GM23248 (cell line): ENCODE measurements at places on chromosomes 7 and 10. TPM values are rescaled to one million over a fixed set of nuclear protein-coding genes. Genes with fewer than 3 reads are reported as not detected.

GRCh38 chr7:158094046-158094445, 493.6 kb downstream of the PTPRN2 start:
- no peak for DNase-seq

DNA sequence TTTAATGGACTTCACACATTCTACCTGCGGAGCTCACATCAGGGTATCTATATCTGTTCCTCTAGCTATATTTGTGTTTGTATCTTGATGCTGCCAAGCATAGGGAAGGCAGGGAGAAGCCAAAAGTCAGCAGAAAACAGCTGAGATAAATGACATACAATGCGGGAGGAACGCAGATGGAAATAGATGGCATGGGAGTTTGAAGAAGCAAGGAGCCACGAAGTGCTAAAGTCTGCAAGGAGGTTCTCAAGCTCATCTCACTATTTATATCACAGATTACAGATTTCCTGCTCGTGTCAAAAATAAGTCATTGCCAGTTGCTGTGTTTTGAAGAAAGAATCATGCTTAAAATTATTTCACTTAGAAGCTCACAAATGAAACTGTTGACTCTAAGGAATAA, 180.5 kb downstream of the DPP6 start:
- DNase-seq, result no peak

DNA sequence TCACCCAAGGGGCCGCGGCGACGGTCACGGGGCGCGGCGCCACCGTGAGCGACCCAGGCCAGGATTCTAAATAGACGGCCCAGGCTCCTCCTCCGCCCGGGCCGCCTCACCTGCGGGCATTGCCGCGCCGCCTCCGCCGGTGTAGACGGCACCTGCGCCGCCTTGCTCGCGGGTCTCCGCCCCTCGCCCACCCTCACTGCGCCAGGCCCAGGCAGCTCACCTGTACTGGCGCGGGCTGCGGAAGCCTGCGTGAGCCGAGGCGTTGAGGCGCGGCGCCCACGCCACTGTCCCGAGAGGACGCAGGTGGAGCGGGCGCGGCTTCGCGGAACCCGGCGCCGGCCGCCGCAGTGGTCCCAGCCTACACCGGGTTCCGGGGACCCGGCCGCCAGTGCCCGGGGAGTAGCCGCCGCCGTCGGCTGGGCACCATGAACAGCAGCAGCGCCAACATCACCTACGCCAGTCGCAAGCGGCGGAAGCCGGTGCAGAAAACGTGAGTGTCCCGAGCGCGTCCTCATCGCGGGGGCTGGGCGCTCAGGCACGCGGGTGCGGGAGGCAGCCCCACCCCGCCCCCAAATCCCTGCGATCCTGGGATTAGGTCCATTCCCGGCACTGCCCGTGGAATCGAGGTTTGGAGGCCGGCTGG, 509 bp downstream of the AHR start:
- peak; percentile 73 for DNase-seq

- DNase-seq, result peak; percentile 7
These were observed 595.5 kb downstream of the LRMDA start for GRCh38 chr10:76026905-76027304.

DNA sequence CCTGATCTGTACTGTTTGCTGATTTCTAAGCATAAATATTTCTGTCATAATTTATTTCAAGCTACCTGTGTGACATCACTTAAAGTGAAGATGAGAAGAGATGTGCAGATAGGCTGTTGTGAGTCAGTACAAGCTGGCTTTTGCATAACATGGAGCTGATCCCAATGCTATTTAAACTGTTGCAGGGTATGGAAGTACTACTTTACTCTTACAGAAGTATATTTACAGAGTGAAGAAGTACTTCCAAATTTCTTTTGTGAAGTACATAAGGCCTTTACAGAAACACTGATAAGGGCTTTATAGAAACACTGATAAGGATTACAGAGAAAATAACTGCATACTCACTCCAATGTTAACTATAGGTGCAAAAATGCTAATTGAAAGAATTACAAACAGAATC, 911.6 kb downstream of the LRMDA start:
- DNase-seq, result no peak

- DNase-seq, result peak; percentile 86
These were observed at the start of gene ANKRD2 for GRCh38 chr10:97572214-97572989. Gene ANKRD2 (plus strand): TSS chr10:97572779. CDS start chr10:97572789, 10 bp downstream.

DNA sequence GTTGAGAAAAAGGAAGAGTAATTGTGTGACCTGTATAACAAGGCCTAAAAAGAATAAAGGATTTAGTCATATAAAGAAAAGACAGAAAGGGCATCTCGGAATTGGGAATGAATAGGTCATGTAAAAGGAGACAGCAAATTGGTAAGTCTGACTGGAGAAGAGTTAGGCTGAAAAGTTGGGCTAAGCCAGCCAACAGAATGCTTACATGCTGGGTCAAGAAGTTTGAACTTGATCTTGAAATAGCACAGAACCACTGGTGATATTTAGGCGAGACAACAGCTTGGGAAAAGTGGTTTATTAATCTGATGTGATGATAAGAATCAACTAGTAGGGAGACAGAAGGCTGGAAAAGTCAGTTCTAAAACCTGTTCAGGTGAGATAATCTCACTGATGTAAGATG, 4.8 kb downstream of the IDE start:
- no peak for DNase-seq

DNA sequence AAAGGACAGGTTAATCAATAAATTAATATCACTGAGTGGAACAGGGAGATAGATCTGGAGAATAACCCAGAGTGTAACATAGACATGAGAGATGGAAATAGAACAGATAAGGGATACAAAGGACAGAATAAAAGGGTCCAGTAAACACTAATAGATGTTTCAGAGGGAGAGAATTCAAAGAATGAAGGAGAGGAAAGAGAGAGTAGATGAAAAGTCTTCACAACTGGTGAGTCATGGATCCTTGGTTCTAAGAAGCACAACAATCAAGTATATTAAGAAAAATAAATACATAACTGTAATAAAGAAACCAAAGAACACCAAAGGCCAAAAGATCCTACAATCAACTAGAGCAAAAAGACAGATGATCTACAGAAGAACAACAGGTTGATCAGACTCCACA, 66.3 kb downstream of the BEND7 start:
- peak; percentile 33 for DNase-seq

DNA sequence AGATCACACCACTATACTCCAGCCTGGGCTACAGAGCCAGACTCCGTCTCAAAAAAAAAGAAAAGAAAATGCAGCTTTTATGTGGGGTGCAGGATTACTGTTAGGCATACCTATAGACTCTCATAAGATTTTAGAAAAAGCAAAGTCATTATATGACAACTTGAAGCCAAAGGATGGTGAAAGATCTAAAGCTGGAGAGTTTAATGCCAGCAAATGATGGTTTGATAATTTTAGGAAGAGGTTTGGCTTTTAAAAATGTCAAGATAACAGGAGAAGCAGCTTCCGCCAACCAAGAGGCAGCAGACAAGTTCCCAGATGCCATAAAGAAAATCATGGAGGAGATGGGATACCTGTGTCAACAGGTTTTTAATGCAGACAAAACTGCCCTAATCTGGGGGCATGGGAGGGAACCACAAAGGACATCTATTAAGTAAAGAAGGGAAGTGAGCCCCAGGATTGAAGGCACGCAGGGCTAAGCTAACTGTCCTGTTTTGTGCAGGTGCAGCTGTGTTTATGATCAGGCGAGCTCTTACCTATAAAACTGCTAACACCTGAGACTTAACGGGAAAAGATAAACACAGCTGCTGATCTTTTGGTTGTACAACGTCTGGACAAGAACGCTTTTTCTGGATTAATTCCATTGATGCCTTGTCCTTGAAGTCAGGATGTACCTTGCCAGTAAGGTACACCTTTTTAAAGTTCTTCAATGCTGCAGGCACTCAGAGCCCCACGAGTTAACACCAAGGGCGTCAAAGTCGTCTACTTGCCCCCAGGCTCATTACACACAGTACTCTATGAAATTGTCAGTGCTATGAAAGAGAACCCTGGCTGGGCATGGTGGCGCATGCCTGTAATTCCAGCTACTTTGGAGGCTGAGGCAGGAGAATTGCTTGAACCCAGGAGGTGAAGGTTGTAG, 10.5 kb upstream of the ANKRD61 start:
- DNase-seq, result no peak

- DNase-seq, result no peak
These were observed 2.4 kb downstream of the TMEM72 start for GRCh38 chr10:44913350-44914081.

- no peak for DNase-seq
These were observed 11.5 kb downstream of the EBF3 start for GRCh38 chr10:129952378-129953118.

GFRA1 gene
- 5.2 and 6.7 TPM in 2 replicates for polyA plus RNA-seq

CYP2W1 gene
- not detected in 2 replicates for polyA plus RNA-seq

GRCh38 chr10:117300671-117301070, 59.8 kb downstream of the SLC18A2 start:
- DNase-seq, result no peak
